ENCODE measurements at places on chromosomes 12 and 14.

- DNase-seq = no peak
Observed at GRCh38 chr14:91649930-91650329, 82.0 kb downstream of the CATSPERB start.

DNA sequence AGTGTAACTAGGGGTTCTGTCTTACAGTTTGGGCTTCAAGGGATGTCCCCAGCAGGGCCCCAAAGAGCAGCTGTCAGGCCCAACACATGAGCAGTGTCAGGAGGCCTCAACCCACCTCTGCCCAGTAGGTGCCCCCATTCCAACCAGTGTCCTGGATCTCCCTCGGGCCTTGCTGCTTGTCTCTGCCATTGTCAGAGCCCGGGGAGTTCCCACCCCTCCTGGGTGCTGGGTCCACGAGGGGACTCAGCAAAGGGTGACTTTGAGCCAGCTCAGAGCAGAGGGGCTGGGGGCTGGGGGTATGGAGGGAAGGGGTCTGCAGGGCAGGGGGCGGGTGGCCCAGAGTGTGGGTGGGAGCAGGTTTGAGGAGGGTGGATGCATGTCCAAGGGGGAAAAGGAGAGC is 18.0 kb upstream of the BEGAIN start:
- no peak for DNase-seq

DNA sequence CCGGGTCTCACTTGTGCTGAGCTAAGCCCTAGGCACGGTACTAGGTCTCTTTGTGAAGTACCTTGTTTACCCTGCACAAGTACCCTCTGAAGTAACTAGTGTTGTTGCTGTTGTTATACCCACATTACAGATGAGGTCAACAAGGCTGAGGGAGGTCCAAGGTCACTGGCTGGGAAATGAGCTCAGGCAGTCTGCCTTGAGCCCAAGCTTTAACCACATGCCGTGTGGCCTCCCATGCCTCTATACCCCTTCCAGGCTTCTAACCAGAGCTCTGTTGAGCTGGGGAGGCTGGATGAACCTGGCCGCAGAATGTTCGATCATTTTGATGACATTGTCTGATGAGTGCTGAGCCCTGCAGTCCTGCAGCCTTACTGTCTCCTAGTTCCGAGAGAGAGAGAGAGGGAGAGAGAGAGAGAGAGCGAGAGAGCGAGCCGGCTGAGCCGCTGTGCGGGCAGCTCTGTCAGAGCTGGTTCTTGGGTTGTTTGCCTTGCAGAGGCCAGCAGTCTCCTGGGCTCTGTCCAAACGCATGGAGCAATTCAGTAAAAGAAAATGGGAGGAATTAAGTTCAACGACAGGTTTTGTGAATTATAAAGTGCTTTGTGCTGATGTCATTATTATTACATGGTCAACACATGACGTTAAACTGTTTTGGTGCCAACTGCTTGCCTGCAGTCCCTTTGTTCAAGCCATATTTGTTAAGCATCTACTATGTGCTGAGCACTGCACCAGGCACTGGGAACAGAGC is 13.1 kb downstream of the JDP2 start:
- no peak for DNase-seq

GRCh38 chr12:24605916-24606315 is 343.0 kb downstream of the BCAT1 start:
- DNase-seq = no peak

GRCh38 chr12:84161296-84161695 is 751.3 kb downstream of the SLC6A15 start:
- DNase-seq = no peak

DNA sequence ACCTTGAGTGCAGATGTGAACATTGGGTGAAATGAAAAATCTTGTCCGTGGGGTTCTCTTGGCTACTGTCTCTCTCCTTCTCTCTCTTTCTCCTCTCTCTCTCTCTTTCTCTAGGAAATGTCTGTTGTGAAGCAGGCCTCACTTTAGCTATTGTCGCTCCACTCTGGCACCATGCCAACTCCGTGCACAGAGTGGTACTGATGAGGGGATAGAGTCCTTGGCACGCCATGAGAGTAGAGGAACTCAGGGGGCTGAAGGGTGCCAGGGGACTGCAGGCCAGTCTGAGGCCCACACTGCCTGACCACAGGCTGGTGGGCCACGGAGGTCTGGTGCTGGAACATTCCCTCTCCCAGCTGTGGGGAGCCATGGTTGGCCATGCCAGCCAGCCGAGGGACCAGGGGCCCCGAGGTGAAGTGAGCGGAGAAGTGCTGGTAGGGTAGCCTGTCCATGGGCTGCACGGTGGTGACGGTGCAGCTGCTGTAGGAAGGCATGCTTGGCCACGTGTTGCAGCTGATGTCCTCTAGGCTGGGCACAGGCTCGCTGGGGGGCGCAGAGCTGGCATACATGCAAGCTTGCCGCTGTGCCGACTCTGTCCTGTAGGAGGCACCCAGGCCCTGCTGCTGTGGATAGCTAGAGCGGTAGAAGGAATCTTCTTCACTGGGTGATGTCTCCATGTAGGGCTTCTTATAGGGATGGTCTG is 50.4 kb downstream of the TBX5 start:
- no peak for DNase-seq

DNA sequence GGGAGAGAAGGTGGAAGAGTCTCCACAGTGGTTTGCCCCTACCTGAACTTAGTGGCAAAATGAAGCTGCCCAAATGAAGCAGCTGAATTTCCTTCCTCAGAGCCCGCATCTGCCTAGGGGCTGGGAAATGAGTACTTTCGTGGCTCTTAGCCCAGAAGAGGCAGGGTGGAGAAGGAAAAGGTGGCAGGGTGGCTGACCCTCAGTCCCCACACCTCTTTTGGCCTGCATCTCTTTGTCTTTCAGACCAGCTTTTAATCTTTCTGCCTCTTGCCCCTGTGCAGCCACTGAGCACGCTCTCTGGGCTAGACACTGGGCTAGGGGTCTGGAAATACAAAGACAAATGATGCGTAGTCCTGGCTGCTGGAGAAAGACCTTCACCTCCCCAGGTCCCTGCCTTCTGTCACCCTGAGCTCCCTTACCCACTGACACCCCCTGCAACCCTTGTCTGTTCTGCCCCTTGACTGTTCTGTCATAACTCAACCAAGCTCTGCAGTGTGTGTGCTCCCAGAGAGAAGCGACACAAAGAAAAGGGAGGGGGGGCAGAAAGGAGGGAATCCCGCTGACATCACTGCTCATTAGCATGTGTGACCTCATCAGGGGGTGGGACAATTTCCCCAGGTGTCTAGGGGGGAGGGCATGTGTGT is 371 bp upstream of the REM2 start:
- no peak for DNase-seq

GRCh38 chr14:97281741-97282140 is 484.6 kb downstream of the VRK1 start:
- no peak for DNase-seq

DNA sequence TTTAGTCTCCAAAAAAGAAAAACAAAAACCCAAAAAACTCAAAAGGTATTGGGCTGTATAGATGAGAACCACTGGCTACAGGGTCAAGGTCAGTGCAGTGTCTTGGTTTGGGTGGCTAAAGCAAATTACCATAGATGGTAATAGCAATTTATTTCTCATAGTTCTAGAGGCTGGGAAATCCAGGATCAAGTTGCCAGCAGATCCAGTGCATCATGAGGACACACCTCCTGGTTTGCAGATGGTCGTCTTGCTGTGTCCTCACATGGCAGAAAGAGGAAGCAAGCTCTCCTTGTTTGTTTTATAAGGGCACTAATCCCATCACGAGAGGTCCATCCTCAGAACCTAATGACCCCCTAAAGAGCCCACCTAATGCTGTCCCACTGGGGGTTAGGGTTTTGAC is 11.2 kb downstream of the COX14 start:
- DNase-seq = no peak

GRCh38 chr14:44030831-44031383 is 476.2 kb downstream of the FSCB start:
- DNase-seq = no peak

- DNase-seq = no peak
Observed at GRCh38 chr12:5870183-5870582, 74.9 kb downstream of the ANO2 start.

DNA sequence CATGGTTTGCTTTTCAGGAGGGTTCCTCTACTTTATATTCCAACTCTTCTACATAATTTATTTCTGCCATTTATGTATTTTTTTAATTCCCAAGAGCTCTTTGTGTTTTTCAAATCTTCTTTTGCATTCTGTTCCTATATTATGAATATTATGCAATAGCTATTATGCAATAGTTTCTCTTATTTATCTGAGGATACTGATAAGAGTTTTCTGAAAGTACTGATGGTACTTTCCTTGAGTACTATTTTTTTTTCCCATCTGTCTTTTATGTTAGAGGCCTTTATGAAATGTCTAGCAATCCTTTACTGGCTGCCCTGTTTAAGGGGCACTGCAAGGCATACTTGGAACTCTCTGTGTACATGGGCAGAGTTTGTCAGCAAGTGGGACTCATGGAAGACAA is 93.4 kb downstream of the SLC41A2 start:
- DNase-seq = no peak

DNA sequence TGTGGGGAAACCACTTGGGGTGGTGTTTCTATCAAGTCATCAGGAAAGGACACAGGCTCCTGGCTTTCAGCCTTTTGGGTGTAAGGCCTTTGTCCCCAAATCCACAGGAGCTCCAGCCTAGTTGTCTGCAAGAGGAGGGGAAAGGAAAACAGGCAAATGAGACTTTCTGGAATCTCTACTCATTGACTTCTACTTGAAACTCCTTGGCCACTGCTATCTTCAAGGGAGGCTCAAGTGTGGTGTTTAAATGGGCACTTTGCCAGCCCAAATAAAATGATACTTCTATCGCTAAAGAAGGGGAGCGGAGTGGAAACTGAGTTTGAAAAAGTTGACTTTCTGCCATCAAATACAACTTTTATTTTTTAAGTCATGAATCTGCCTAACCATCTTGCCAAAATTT is 445.9 kb upstream of the RGS6 start:
- no peak for DNase-seq

DNA sequence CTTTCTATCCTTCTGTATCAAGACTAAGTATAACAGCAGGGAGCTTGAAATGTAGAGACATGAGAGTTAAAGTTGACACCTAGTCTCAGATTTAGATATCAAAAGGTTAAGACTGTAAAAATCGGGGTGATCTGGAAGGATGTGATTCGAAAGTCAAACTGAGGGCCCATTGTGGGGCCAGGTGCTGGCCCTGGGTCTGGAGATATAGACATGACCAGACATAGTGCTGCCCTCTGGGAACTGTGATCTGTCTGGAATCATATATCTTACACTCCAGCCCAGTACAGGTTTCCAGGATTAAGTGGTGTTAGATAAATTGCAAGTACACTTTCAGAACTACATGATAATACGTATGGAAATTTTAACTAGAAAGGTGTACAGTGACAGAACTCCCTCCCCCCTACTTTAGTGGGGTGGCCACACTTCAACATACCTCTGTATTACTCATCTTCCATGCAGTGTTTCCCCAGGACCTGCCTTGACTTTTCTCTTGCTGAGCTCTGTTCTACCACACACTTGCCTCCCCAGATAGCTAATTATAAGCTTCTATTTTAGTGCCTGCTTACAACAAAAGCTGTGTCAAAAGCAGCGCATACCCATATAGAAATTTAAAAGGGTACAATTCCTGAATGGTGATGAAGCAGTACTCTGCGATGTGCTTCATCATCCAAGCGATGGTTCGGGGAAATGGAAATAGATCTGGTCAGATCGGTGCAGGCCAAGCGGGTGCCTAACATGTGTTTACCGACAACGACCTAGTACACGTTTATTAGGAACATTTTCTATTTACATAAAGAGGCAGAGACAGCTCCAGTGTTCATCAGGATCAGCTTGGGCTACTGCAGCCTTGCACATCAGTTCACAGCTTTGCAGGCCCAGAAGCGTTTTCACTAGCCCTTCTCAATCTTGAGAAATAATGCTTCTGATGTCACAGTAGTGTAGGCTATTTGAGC is 68.7 kb downstream of the ARF6 start:
- no peak for DNase-seq

GRCh38 chr12:100229876-100230275 is 29.3 kb downstream of the ACTR6 start:
- no peak for DNase-seq

DNA sequence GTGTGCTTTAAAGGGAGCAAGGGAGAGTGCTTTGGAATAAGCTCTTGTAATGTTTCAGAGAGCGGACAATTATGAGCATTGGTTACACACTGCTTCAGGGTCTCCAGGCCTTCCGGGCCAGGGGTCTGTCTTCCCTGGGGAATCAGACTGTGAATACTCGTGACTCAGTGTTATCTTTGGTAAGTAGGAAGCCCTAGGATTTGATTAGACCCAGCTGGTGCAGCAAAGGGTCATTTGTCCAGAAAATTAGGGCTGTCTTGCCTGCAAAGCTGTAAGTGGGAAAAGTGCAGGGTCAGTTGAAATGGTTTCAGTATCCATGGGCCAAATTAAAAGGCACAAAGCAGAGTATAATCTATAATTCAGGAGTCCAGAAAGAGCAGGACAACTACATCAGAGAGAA is 475.6 kb downstream of the MED13L start:
- DNase-seq = no peak

GRCh38 chr14:55731881-55732498 is 152.0 kb downstream of the KTN1 start:
- no peak for DNase-seq

- no peak for DNase-seq
Observed at GRCh38 chr12:110530511-110530910, 28.4 kb downstream of the RAD9B start.

DNA sequence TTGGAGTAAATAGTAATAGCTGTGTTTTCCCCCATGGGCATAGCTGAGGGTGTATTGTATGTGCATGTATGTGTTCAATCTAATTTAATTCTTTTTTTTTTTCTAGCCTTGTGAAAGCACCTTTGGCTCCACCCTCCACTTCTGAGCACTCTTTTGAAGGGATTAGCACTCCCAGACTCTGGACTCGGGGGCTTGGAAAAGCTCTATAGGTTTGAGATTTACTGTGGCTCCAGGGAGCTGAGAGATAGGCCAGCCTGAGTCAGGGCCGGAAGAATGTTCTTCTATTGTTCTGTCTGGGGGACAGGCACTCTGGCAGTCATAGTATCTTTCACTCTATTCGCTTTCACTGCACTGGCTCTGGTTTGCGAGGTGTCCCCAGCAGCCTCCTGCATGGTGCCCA is 540.0 kb upstream of the TBX3 start:
- DNase-seq = no peak

DNA sequence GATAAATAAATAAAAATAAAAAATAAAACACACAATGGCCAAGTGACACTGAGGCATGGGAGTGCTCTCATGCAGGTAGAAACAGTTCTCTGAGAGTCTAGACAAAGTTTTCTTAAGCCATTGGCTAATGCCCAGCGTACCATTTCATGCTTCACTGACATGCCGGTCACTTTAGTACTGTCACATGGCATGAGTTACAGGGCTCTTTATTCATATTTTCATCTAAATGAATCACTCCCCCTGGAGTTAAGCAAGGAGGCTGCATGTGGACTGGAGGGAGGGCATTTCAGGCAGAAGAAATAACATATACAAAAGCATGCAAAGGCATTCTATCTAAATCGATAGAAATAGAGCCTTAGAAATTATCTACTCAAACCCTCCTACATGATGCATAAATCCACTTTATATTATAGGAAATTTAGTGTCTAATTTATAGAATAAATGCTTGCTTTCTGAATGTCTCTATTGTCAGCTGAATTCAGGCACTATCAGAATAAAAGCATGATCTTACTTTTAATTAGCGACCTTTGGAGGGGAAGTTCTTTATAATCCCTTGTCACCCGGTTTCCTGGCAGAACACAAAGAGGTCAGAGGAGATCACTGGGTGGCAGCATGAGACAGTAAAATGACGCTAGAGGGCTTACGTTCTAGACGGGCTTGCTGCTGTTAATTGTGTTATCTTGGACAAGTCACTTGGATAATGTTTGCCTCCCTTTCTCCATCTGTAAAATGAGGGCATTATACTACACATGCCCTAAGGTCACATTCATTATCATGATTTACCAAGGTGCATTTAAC is 17.5 kb downstream of the DYRK4 start:
- no peak for DNase-seq

- no peak for DNase-seq
Observed at GRCh38 chr12:40502322-40502721, 189.9 kb upstream of the CNTN1 start.
